Right lobe of liver (tissue), 6 donors: ENCODE measurements at places on chromosomes 3 and 15.
A peak's percentile ranks its signal among the peaks of the same experiment; 100 is the strongest.

- no peak for DNase-seq
Measured at GRCh38 chr3:115760716-115761115, 137.4 kb downstream of the GAP43 start.

GRCh38 chr15:74373056-74373650 lies 5.7 kb upstream of the CYP11A1 start:
- DNase-seq: no peak

DNA sequence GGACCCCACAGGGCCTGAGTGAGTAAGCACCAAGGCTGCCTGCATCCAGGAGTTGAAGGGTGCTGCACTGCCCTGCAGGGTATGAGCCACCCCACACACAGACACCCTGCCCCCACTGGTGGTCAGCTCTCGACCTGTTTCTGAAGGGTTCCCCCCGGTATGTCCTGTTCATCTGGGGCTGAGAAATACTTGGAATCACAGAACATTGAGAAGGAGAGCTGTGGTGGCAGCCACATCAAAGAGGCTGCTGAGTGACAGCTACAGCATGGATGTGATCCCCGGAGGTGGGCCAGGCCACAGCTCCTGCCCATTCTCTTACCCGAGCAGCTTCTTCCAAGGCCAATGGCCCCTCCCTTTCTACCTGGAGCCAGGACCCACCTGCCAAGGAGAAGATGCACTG lies 66.4 kb upstream of the PLXNA1 start:
- DNase-seq: no peak

DNA sequence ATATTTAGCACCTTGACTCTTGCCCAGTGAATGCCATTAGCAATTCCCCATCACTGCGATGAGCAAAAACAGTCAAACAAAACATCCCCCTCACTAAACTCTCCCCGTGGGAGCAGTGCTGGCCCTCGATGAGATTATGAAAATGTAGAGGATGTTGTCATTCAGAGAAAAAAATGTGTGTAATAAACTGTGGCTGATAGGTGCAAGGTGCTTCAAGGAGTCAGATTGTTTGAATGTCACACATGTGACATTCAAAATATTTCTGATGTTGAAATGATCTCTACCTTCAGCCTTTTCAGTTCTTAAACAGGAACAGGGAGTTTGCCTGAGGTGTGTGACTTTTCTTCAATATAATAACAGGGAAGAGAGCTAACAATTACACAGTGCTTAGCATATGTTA lies 281.8 kb upstream of the TRIM42 start:
- no peak for DNase-seq

- DNase-seq: no peak
Measured at GRCh38 chr3:45165497-45166283, 19.5 kb upstream of the CDCP1 start.

- DNase-seq: no peak
Measured at GRCh38 chr3:182490596-182491491, 302.5 kb upstream of the ATP11B start.

GRCh38 chr15:63463793-63464192 lies 40.6 kb upstream of the USP3 start:
- no peak for DNase-seq

- DNase-seq: no peak
Measured at GRCh38 chr3:54969652-54970051, 41.8 kb upstream of the LRTM1 start.

DNA sequence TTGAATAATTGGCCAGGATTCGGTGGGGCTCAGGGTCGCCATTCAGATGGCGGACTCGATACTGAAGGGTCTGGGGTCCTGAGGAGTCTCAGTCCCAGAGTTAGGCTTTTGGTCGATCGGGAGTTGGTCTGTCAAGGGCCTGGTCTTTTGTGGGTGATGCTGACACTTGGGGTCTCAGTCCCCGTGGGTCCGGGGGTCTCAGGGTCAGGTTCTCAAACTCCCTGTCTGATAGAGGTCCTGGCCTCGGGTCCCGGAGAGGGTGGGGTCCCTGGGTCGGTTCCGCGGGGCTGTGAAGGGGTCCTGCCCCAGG lies 467 bp downstream of the NCKIPSD start:
- no peak for DNase-seq

GRCh38 chr15:82670699-82671098 lies 23.5 kb upstream of the CPEB1 start:
- DNase-seq: no peak

DNA sequence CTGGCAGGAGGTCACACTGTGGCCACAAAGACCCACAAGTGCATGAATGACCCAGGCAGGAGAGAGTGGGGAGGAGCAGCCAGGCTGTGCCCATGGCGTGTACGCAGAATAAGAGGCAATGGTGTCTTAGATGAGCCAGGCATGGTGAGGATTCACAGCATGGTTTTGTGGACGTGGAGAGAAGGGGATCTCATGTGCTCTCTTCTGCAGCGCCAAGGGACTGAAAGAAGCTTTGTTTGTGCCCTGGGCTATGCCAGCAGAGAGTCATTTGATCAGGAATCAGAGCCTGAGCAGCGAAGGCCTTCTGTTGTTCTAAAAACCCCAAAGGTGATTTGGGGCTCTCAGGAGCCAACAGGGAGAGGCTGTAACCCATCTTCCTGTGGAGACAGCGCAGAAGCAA lies 18.7 kb upstream of the RPP14 start:
- DNase-seq: no peak

- DNase-seq: no peak
Measured at GRCh38 chr3:147215660-147216059, 190.7 kb downstream of the ZIC4 start.

GRCh38 chr15:78200276-78200930 lies 34.0 kb downstream of the ACSBG1 start:
- no peak for DNase-seq

GRCh38 chr3:45953536-45953935 lies 10.3 kb downstream of the CXCR6 start:
- DNase-seq: no peak

GRCh38 chr3:100776746-100777145 lies 67.5 kb downstream of the TFG start:
- no peak for DNase-seq

DNA sequence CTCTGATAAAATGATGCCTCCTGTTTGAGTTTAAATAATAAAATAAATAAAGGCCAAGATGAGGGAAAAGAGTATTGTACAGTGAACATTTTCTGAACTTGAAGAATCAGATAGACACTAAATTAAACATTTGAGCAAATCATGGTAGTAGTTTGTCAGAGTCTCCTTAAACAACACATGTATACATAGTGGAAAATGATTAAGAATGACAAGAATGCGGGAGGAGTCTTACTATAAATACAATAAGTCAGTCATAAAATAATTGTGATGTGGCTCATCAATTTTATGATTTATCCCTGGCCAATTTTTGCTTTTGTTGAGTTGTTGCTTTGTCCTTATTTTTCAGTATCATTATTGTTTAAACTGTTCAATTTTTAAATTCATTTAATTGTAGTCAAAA lies 158.0 kb upstream of the TMC3 start:
- no peak for DNase-seq

GRCh38 chr3:12755754-12756153 lies 3.3 kb downstream of the TMEM40 start:
- no peak for DNase-seq

GRCh38 chr3:33915796-33916546 lies 117.5 kb downstream of the PDCD6IP start:
- DNase-seq: no peak

GRCh38 chr15:86064326-86064725 lies 15.3 kb upstream of the AGBL1 start:
- DNase-seq: no peak

DNA sequence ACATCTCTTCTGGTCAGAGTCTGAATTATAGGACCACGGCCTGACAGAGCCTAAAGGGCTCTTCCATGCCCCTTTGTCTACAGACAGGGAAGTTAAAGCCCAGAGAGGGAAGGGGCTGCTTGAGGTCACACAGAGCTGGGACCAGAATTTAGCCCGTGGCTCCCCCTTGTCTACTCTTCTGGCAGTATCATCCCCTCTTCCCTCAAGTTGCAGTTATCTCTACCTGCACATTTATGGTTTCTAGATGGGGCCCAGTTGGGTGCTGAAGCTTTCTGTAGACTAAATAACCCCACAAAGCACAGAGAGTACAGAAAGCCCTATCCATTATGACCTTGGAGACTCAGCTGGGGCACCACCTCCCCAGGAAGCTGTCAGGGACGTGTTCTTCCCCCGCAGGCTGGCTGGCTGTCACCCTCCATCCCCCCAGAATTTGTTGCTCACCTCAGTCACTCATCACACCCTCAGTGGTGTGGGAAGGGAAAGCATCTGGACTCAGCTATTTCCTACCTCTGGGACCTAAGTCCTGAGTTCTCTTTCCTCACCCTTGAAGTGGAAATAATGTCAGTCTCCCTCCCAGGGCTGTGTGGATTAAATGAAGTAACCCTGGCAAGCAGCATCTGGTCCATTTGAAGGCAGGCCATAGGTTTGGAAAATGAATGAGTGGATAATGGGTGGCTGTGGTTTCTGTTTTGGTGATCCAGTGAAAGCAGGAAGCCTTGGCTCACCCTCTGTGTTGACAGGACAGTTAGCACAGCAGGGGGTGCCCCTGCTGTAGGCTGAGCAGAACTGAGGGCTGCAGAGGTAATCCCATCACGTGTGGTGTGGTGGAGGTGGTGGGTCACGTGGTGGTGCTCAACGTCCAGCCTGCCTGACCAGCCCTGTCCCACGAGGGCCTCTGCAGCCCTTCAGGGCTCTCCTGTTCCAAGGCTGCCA lies 16.3 kb downstream of the ACOX2 start:
- DNase-seq: peak; percentile 82

DNA sequence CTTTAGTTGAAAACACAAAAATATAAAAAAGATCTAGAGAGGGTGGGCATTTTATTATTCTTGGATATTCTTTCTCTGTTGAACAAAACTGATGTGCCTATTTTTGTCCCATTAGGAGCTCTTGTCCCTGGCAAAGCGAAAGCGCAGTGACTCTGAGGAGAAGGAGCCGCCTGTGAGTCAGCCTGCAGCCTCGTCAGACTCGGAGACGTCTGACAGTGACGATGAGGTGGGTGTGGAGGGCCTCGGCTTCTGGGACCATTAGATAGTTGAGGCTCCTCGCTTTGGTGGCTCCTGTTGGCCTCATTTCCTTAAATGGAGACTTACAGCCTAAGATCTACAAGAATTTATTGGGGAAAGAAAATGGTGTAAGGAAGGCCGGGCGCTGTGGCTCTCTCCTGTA lies 21.3 kb downstream of the RTF1 start:
- DNase-seq: no peak

DNA sequence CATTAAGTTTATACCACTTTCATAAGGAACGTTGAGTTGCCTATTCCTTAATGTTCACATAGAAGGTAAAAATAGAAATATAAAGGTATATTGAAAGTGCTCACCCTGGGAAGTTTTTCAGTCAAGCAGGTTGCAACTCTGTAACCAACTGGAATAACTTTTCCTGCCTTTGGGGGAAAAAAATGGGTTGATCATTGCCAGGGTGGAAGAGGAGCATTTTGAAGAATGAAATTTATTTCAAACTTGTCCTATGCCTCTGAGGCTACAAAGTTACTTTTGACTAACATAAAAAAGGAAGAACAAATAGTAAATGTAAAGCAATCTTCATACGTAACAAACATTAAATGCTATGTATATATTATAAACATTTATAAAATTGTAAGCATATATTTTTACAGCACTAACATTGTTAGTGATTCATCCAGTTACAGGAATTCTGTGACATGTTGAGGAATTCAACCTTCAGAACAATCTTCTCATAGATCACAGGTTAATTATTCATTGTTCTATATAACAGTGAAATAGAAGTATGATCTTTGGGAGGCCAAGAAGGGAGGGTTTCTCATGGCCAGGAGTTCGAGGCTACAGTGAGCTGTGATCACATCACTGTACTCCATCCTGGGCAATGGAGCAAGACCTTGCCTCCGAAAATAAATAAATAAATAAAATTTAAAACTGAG lies 13.5 kb downstream of the EFHB start:
- DNase-seq: no peak

- no peak for DNase-seq
Measured at GRCh38 chr15:37921527-37922385, 12.7 kb upstream of the TMCO5A start.

DNA sequence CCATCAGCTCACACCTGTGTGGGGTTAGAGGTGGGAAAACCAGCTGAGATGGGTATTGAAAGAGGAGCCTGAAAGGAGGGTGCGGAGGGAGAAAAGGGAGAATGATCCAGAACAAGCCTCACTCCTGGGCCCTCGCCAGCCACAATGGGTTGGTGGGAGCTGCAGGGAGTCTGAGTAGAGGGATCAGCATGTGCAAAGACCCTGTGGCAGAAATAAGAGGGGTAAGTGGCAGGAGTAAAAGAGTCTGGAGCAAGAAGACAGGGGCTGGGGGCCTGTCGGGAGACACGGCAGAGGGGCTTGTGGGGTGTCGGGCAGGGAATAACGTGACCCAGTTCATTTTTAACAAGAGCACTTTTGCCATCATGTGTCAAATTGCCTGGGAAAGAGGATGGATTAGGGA lies 34.0 kb downstream of the CCDC33 start:
- no peak for DNase-seq

- no peak for DNase-seq
Measured at GRCh38 chr3:138774529-138775253, 60.0 kb downstream of the PIK3CB start.

DNA sequence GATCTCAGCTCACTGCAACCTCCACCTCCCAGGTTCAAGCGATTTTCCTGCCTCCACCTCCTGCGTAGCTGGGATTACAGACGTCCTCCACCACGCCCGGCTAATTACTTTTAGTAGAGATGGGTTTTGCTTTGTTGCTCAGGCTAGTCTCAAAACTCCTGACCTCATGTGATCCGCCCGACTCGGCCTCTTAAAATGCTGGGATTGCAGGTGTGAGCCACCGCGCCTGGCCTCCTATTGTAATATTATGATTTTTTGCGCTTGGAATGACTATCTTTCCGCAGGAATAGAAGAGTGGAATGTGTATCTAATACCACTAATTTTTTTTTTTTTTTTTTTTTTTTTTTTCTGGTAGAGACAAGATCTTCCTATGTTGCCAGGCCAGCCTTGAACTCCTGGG lies 1.8 kb downstream of the ARL8B start:
- DNase-seq: no peak

DNA sequence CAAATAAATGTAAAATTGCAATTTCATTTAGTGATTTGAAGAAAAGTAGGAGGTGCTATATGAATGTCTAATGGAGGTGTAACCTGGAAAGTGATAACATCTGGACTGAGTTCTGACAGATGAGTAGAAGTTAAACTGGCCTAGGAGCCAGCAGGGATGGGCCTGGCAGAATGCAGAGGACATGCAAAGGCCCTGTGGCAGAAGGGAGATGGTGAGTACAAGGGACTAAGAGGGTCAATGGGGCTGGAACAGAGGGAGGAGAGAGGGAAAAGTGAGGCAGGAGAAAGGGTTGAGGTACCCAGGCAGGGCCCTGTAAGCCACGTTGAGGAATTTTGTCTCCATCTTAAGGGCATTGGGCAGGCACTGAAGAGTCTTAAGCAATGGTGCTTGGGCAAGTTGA lies 3.4 kb upstream of the PPP1R14D start:
- DNase-seq: no peak

GRCh38 chr15:88874684-88875083 lies 20.7 kb downstream of the HAPLN3 start:
- DNase-seq: no peak

DNA sequence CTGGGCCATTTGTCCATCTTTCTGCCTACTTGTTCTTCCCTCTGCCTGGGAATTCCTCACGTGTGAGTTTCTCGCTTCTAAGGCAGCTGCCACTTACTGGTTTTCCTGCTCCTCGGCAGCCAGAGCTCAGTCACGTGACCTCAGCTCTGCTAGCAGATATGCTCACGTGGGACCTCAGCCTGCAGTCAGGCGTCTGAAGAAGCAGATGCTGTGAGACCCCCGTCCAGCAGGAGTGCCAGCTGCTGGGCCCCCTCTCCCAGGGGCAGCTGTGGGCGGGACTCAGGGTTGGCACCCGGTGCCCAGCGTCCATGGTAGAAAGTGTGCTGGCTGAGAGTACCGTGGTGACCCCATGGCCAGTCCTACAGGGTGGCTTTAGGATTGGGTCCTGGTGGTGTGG lies 161.3 kb upstream of the TLE3 start:
- peak; percentile 57 for DNase-seq
